ENCODE measurements at places on chromosomes 5 and 9.

DNA sequence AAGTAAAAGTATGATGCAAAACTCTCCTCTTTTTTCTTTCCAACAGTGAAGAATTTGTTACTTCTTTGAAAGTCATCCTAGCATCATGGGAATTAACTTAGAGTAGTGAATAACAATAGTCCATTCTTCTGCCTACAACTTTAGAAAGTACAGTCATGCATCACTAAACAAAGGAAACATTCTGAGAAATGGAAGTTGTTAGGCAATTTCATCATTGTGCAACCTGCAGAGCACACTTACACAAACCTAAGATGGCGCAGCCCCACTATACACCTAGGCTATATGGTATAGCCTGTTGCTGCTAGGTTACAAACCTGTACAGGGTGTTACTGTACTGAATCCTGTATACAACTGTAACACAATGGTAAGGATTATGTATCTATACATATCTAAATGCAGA lies 1209.3 kb upstream of the C9orf72 start:
- no peak for DNase-seq

- DNase-seq, result no peak
These were observed 17.3 kb upstream of the FGF1 start for GRCh38 chr5:142703153-142703552.

DNA sequence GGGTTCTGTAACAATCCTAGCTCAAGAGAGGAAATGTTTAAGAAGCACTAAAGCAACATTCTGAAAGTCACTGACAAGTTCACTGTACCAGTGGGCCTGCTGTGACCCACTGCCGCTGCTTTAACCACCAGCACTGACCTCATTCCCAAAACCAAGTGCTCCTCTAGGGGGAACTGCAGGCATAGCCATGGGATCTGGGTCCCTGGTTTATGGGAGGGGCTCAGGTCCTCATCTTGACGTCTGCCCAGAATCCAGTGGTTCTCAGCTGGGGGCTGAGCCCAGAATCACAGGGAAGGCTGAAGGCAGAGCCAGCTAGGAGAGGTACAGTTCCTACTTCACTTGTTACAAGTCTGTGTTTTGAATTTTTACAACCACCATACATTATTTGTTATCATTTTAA lies 36.1 kb upstream of the SLC2A8 start:
- DNase-seq, result no peak

DNA sequence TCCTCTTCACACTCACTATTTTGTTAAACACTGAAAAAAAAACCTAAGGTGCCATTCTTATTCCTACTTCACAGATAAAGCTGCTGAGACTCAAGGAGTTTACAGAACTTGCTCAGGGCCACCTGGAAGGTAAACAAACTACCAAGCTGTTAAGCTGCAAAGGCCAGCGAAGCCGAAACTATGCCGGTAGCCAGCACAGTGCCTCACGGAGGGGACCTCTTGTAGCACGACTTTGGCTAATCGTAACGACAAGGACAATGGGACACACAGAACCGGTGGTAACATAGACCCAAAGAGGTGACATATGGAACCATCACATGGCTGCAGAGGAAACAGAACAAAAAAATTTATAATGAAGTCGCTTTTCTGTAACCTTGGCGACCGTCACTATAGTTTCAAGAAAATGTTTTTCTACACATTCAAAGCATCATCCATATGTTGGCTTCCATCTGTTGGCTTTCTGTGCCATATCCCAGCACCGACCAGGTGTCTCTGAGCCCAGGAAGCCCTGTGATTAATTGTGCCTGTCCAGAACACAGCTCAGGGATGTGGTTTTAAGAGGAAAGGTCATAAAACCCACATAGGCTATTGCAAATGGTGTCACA lies 60.3 kb downstream of the S1PR3 start:
- no peak for DNase-seq

GRCh38 chr5:82314964-82315758 lies 37.0 kb upstream of the RPS23 start:
- DNase-seq, result no peak
